Stimulated activated CD4-positive, alpha-beta T cell treated with anti-CD3 and anti-CD28 coated beads, Interleukin-1b, Interleukin-23, amount 100 ng/mL, for 1 hour (primary cell): ENCODE measurements at places on chromosomes 7 and 10.

GRCh38 chr7:139255290-139255689 is 24.3 kb downstream of the UBN2 start:
- no peak for DNase-seq

- no peak for DNase-seq
These were observed 351.8 kb upstream of the SORCS1 start for GRCh38 chr10:107516349-107516748.

DNA sequence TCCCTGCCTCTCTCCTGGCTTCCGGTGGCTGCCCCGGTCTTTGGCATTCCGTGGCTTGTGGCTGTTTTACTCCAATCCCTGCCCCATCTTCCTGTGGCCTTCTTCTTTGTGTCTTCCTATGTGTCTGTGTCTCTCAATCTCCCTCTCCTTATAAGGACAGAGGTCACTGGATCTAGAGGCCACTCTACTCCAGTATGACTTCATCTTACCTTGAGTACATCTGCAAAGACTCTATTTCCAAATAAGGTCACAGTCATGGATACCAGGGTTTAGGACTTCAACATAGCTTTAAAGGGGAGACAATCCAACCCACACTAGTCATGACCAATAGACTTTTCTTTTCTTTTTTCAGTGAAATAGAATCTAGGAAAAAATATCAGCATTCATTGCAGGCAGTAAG is 153.3 kb upstream of the INSYN2A start:
- no peak for DNase-seq

GRCh38 chr10:62451611-62451975 is 77.4 kb downstream of the ZNF365 start:
- no peak for DNase-seq

- no peak for DNase-seq
These were observed 244.0 kb upstream of the ZWINT start for GRCh38 chr10:56605051-56605450.

GRCh38 chr10:34172936-34173533 is 642.1 kb downstream of the PARD3 start:
- no peak for DNase-seq
